ENCODE measurements at places on chromosomes 7 and 10.

- DNase-seq, result no peak
Measured at GRCh38 chr7:81887098-81888090, 117.5 kb upstream of the HGF start.

DNA sequence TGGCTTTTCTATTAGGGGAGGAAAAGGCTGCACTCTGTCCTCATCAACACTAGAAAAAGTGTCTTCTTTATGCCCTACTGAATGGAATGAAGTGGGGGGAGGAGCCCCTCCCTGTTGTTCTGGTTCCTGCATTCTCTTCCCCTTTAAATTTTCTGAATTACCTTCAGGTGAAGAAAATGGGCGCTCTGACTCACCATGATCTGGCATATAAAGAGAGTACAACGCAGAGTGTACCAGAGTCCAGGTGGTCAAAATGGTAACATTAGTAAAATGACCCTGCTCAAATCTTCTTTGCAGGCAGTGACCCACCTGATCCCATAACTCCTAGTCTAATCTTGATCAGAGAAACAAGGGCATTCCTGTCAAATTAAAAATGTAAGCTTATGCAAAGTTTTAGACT is 80.7 kb downstream of the THSD7A start:
- DNase-seq, result no peak

DNA sequence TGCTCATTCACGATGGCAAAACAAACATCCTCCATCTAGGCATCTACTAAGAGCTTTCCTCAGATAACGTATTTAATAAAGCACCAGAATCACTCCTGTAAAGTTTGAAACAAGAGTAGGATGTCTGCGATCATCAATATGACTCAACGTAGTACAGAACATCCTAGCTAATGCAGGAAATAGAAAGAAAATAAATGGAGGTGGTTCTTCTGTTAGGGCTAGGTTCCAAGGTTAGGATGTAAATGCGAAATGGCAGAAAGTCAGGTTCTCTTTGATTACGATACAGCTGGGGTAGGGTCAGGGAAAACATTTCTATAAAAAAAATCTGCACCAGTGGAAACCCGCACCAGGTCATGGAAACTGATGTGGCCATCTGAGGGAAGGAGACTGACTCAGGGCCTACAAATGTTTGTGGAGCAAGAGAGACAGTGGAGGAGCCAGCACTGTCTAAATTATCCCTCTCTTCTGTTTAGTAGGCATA is 29.1 kb downstream of the CCDC6 start:
- no peak for DNase-seq

GRCh38 chr10:48700493-48700892 is 15.8 kb downstream of the WDFY4 start:
- no peak for DNase-seq

DNA sequence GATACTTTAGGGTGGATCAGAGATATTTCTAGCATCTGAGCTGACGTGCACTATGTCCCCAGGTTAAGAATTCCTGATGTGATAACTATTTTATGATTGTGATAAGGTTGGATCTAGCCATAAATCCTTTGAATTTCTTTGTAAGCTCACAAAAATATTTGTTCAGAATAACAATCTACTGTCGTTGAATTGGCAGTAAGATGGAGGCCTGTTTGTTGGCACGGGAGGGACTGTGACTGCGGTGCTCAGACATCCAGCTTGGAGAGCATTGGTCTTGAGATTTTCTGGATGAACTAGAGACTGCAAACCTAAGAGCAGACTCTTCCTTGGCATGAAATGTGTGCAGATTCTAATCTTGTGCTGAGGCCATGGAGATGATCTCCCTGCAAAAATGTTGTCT is 131.1 kb downstream of the LRRC4 start:
- DNase-seq, result no peak

DNA sequence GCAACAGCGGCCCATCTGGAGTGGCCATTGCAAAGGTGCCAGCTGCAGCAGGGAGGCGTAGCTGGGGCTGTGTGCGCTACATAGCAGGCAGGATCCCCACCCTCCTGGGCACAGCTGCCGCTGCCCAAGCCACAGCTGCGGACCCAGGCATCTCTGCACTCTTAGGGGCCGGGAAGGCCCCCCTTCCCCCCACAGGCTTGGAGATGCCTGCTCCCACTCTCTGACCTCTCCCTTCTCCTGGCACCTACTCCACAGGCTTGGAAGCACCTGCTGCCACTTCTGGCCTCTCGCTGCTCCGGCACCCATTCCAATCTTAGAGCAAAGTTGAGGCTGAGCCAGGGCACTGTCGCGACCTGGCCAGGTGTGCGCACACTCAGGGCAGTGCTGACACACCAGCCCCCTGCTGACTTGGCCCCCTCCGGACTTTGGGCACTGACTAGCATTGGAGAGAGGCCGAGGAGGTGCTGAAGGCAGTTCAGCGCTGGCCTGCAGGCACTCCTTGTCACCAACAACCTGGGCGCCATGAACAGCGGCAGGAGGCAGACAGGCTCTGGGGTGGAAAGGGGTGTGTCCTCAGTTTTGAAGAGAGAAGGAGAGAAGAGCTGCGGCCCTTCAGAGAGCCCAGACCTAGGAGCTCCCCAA is 18.4 kb downstream of the RBM48 start:
- no peak for DNase-seq

GRCh38 chr7:98556288-98556687 is 60.8 kb upstream of the NPTX2 start:
- DNase-seq, result no peak

DNA sequence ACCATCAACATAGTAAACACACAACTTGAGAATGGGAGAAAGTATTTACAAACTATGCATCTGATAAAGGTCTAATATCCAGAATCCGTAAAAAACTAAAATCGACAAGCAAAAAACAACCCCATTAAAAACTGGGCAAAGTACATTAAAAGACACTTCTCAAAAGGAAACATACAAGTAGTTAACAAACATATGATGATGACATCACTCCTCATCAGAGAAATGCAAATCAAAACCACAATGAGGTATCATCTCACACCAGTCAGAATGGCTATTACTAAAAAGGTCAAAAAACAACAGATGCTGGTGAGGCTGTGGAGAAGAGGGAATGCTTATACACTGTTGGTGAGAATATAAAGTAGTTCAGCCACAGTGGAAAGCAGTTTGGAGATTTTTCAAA is 125.1 kb downstream of the TFPI2 start:
- DNase-seq, result no peak

DNA sequence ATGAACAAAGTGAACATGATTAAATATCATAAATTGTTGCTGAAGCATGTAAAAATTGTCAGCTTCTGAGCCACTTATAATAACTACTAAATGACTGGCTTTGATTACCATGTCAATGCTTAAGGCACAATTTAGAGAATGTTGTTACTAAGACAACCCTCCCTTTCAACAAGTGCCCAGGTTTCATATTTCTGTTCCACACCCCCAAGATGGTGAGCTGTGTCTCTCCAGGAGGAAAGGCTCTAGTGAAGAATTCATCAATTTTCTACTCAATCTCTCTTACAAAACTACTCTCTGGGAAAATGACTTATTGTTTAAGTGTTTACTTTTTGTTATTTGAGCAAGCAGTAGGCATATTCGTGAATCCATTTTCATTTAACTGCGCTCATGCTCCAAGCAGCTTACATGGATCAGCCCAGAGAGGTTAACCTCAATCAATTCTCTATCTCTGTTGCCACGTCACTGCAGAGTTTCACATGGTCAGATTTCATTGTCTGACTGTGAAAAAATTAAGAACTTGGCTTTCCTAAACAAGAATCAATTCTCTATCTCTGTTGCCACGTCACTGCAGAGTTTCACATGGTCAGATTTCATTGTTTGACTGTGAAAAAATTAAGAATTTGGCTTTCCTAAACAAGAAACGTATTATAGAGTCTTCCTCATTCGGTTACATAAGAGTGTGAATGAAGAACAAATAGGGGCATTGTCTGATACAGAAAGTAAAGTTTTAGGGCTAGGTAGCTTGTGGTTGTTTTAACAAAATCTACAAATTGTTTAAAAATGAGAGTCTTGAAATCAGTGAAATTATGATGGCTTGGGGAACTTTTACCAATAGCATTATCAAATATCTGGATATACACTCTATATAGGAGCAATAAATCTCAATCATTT is 49.7 kb downstream of the CCDC71L start:
- DNase-seq, result no peak

GRCh38 chr10:31099664-31100063 is 68.0 kb upstream of the ZNF438 start:
- no peak for DNase-seq

- DNase-seq, result no peak
Measured at GRCh38 chr7:1675036-1675671, 5.1 kb downstream of the ELFN1 start.

GRCh38 chr10:93346108-93346507 is 136.0 kb downstream of the MYOF start:
- no peak for DNase-seq

- DNase-seq, result no peak
Measured at GRCh38 chr7:47688311-47689100, 106.6 kb upstream of the TNS3 start.
